ENCODE measurements at places on chromosomes 1 and 21. TPM values are rescaled to one million over a fixed set of nuclear protein-coding genes. Genes with fewer than 3 reads are reported as not detected.

Gene RGS2
- total RNA-seq = 17.0 TPM

Gene ARTN
- total RNA-seq = not detected

Gene MAST2
- 15.2 TPM for total RNA-seq

Gene MNDA
- total RNA-seq = not detected

Gene SPTA1
- total RNA-seq = under 0.01 TPM

Gene PIAS3
- 23.6 TPM for total RNA-seq

Gene RASSF5
- total RNA-seq = 0.94 TPM

Gene AIM2
- total RNA-seq = not detected

Gene XKR8
- total RNA-seq = 4.2 TPM

Gene HHAT
- 3.5 TPM for total RNA-seq

Gene SLC30A10
- total RNA-seq = not detected

Gene CACNA1E
- total RNA-seq = not detected

Gene KLHDC9
- total RNA-seq = 3.3 TPM

Gene MPZ
- 0.34 TPM for total RNA-seq
